ENCODE measurements at places on chromosomes 16 and 17.

GRCh38 chr17:28906276-28906675 lies 3.4 kb upstream of the DHRS13 start:
- DNase-seq, result peak; percentile 52

- DNase-seq, result no peak
These were observed 26.2 kb upstream of the MAP3K14 start for GRCh38 chr17:45342871-45343526.

DNA sequence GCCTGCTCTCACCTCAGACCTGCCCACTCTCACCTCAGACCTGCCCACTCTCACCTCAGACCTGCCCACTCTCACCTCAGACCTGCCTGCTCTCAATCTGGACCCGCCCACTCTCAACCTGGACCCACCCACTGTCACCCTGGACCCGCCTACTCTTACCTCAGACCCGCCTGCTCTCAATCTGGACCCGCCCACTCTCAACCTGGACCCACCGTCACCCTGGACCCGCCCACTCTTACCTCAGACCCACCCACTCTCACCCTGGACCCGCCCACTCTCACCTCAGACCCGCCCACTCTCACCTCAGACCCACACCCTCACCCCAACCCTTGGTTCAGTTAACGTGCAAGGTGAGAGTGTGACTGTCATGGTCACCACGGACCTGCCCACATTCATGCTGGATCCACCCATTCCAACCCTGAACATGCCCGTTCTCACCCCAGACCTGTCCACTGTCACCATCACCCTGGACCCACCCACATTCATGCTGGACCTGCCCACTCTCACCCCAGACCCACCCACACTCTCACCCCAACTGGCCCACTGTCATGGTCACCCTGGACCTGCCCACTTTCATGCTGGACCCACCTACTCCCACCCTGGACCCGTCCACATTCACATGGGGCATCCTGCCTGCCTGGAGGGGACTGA lies 31.2 kb upstream of the ENPP7 start:
- no peak for DNase-seq

DNA sequence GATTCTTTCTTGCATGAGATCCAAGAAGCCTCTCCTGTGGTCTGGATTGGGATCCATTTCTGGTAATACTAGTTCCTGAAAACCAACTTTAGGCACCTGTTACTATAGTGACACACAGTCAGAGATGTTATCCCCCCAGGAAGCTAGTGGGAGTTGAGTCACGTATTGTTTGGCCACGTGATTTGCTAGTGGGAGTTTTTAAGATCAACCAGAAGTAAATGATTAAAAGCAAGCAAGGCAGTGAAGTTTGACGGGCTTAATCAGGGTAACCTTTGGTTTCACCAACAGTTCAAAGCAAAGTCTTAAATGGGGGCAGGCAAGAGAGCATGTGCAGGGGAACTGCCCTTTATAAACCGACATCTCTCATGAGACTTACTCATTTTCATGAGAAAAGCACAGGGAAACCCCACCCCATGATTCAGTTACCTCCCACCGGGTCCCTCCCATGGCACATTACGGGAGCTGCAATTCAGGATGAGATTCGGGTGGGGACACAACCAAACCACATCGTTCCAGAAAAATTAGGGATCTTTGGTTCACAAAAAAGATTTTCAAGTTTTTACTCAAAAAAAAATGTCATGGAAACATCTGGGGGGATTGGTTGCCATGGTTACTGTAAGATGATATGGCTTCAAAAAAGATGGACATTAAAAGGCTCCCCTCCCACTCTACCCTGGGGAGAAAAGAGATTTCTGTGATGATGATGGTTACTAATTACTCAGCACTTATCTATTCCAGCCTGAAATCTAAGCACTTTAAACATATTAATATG lies 483.1 kb upstream of the ERCC4 start:
- DNase-seq, result no peak

GRCh38 chr17:46940692-46941404 lies 17.9 kb downstream of the GOSR2 start:
- DNase-seq, result peak; percentile 20

GRCh38 chr16:81873843-81874752 lies 95.0 kb downstream of the PLCG2 start:
- no peak for DNase-seq

DNA sequence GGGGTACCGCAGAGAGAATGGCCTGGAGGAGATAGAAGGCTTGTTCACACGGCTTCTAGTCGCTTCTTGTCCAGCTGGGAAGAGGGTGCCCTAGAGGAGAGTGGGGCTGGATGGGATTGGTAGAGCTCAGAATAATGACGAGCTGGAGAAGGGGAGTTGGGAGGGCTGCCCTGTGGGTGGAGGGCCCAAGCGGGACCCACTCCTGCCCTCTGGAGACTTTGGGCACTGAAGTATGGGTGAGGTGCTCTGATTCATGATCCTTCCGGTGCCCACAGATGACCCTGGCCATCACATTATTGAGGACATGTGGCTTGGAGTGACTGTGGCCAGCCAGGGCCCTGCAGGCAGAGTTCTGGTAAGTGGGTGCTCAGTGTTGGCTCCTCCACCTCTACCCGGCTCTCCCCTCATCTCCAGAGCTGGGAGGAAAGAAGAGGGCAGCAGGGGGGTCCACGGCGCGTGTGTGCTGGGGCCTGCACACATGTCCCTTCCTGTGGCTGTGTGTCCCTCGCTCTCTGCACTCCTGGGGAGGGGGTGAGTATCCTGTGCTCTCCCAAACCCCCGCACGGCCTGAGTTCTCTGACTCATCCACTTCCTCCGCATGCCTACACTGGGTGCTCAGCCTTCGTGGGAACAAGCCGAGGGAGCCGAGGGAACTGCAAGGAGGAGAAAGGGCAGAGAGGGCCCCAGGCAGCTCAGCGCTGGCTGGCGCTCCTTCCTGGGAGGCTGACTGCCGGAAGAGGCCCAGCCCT lies 8.5 kb downstream of the ITGA3 start:
- DNase-seq, result no peak

DNA sequence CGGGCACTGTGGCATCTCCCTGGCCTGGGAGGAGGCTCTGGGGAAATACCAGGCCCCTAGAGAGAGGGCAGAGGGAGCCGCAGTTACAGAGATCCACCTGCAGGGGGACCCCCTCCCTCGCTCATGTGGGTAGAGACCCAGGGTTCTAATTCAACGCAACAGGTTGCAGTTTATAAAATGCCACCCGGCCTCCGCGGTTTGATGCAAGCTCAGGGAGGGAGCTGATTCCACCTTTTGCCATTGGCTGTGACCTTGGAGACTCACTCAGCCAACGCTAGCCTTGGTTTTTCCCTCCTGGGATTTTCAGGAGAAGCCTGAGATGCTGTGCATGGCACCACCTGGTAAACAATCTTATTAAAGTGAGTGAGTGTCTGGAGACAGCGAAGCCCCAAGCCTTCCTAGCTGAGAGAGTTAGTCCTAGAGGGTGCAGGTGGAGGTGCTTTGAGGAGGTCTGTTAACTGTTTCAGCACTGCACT lies 12.1 kb downstream of the TTLL6 start:
- DNase-seq, result peak; percentile 66

DNA sequence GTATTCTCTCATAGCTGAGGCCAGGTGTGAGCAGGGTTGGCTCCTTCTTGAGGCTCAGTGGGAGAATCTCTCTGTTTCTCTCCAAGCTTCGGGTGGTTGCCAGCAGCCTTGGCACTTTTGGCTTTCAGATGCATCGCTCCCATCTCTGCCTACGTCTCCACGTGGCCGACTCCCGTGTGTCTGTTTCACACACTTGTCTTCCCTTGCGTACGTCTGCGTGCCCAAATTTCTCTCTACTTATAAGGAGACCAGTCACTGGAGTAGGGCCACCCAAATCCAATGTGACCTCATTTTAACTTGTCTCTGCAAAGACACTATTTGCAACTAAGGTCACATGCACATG lies 14.7 kb downstream of the OSBPL7 start:
- DNase-seq, result no peak

DNA sequence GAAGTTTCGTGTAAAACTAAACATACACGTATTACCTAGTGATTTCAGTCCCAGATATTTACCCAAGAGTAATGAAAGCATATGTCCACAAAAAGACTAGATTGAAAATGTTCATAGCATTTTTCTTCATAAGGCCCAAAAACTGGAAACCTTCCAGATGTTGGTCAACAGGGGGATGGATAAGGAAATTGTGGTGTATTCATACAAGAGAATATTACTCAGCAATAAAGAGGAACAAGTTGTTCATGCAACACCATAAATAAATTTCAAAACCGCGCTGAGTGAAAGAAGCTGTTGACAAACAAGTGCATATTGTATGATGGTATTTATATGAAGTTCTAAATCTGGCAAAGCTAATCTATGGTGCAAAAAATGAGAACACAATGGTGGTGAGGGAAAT lies 54.1 kb upstream of the NFAT5 start:
- DNase-seq, result no peak

Measured in naive thymus-derived CD8-positive, alpha-beta T cell (primary cell).